ENCODE measurements at places on chromosomes 7 and 10. TPM values are rescaled to one million over a fixed set of nuclear protein-coding genes. Genes with fewer than 3 reads are reported as not detected.

The IDI2 gene
- total RNA-seq: not detected

The CDH23 gene
- total RNA-seq: 0.25 TPM

The TRIM74 gene
- not detected for total RNA-seq

The NME8 gene
- total RNA-seq: not detected

The OPN4 gene
- not detected for total RNA-seq

The ZNF775 gene
- 2.8 TPM for total RNA-seq

The NPTX2 gene
- 2.5 TPM for total RNA-seq

The AGAP5 gene
- 2.9 TPM for total RNA-seq

The AKR1E2 gene
- total RNA-seq: 4.6 TPM

The ARHGAP12 gene
- 44.2 TPM for total RNA-seq

The SMO gene
- 4.2 TPM for total RNA-seq

The EXOC6 gene
- total RNA-seq: 1.1 TPM

The WNT2 gene
- 9.9 TPM for total RNA-seq

The HTR5A gene
- not detected for total RNA-seq

The EDRF1 gene
- total RNA-seq: 27.2 TPM

The MUC12 gene
- total RNA-seq: not detected

The C10orf90 gene
- 1.1 TPM for total RNA-seq

The ASIC3 gene
- not detected for total RNA-seq

The LIPK gene
- not detected for total RNA-seq

The TMEM196 gene
- not detected for total RNA-seq

The RHOBTB1 gene
- 15.8 TPM for total RNA-seq

The MPP7 gene
- total RNA-seq: 2.7 TPM

The ETV1 gene
- total RNA-seq: 75.7 TPM

The FAM131B gene
- total RNA-seq: 3.2 TPM

The NAT16 gene
- not detected for total RNA-seq

The ATAD1 gene
- 45.2 TPM for total RNA-seq

The LIPN gene
- not detected for total RNA-seq

The TMEM176B gene
- not detected for total RNA-seq

The SYCE1 gene
- total RNA-seq: 0.09 TPM

The CPA1 gene
- total RNA-seq: 0.45 TPM

The AHCYL2 gene
- 12.1 TPM for total RNA-seq

The GPC2 gene
- total RNA-seq: 1.2 TPM

The PLXDC2 gene
- total RNA-seq: 11.2 TPM

The ZNF804B gene
- total RNA-seq: not detected

The PTER gene
- total RNA-seq: 20.5 TPM

The THSD7A gene
- 2.5 TPM for total RNA-seq

The SKIDA1 gene
- total RNA-seq: 0.90 TPM

The COL17A1 gene
- total RNA-seq: 2.3 TPM

The LGI1 gene
- total RNA-seq: 0.16 TPM

The NPFFR1 gene
- not detected for total RNA-seq

The GNAI1 gene
- total RNA-seq: 46.7 TPM

The TDRD1 gene
- total RNA-seq: 0.45 TPM

The HMX2 gene
- not detected for total RNA-seq

The PPP1R3C gene
- 92.6 TPM for total RNA-seq

The NOC3L gene
- 20.8 TPM for total RNA-seq

The SLC26A5 gene
- total RNA-seq: not detected

The NUPR2 gene
- not detected for total RNA-seq

The C7orf57 gene
- total RNA-seq: 0.09 TPM

The TSPAN33 gene
- not detected for total RNA-seq

The PDZD7 gene
- 0.27 TPM for total RNA-seq

The OR2A12 gene
- not detected for total RNA-seq

The PAPOLB gene
- total RNA-seq: not detected

All from fibroblast of the aortic adventitia (primary cell).